ENCODE measurements at places on chromosomes 5 and 9.

- DNase-seq, result no peak
Measured at GRCh38 chr5:72624641-72625236, 117.5 kb upstream of the ZNF366 start.

GRCh38 chr9:80177949-80178480 is 606.2 kb downstream of the TLE4 start:
- DNase-seq, result no peak

DNA sequence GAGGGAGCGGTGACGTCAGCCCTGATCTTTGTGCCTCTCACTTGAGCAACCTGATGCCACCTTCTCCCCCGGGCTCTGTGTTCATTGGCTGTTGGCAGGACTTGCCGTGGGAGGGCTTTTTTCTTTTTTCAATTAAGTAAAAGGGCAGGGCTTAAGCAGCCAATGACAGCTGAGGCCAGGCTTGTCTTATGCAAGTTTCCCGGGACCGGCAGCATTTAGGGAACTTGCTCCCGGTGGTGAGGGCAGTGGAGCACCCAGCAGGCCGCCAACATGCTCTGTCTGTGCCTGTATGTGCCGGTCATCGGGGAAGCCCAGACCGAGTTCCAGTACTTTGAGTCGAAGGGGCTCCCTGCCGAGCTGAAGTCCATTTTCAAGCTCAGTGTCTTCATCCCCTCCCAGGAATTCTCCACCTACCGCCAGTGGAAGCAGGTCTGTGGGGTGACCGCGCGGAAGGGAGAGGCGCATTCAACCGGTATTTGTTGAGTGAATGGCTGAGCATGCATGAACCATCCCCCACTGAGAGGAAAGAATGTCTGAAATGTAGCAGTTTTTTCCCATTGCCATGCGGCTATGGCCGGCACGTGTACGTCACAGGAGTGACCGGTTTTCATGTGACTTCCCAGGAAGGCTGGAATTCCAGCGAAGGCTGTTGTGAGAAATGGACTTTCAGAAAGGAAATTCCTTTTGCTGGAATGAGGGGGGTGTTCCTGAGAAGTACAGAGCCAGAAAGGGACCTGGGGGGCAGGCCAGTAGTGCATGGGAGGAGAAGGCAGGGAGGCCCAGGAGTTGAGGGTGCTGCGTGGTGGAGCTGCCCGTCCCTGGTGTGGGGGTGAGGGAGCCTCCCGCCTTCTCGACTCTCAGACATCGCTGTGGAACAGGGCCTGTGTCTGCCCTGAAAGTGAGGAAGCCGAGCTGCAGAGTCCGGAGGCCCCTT is 29.0 kb downstream of the PTGES2 start:
- peak; percentile 94 for DNase-seq

DNA sequence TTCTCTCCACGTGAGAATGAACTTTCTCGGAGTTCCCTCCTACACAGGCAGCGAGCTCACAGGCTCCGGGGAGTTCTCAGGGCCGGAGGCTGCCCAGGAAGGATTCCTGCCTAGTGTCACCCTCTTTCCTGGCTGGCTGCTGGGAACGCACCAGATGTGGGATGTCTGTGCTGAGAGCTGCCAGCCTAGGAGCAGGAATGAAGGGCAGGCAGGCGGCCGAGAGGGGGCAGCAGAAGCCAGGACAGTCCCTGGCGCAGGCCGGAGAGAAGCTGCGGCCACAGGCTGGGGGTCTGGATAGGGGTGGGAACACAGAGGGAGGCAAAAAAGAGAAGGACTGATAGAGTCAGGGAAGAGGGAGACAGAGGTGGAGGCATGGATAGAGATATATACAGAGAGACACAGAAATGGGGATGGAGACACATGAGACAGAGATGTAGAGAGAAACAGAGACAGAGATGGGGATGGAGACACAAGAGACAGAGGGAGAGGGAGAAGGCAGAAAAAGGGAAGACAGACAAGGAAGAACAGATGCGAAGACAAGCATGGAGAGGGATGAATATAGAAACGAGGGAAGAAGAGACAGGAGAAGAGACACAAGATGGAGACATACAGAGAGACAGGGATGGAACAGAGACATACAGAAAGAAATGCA is 25.3 kb upstream of the ENHO start:
- DNase-seq, result peak; percentile 86

GRCh38 chr9:124384846-124385245 is 30.4 kb downstream of the PSMB7 start:
- DNase-seq, result no peak

DNA sequence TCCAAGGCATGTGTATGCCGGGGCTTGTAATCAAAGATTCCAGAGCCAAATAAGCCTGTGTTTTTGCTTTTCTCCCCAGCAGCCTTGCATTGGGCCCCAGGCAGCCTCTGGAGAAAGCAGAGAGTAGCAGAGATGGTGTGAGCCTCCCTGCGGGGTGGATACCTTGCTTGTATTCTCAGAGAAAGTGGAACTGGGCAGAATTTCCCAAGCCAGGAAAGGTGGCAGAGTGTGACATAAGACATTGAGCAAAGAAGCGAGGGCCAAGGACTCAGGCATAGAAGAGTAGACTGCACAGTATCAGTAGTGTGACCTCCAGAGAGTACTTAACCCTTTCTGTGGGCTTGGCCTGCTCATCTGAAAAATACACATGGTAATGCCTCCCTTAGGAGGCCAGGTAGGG is 1.6 kb upstream of the GSN start:
- DNase-seq, result no peak

DNA sequence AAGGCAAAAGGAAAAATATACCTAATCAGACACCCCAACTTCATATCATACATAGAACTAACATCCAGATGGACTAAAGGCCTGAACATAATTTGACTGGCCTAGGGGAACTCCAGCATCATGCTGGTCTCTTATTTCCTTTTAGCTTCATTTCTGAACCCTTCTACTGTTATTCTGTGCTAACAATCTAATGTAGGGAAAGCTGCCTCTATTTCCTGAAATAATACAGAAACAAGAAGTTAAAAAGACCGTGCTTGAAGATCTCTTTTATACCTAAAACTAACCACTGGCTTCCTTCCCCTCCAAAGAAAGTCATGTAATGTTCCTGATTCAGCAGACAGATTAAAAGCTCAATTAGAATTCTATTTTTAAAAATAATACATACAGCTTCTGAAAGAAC is 36.7 kb downstream of the LPAR1 start:
- no peak for DNase-seq

DNA sequence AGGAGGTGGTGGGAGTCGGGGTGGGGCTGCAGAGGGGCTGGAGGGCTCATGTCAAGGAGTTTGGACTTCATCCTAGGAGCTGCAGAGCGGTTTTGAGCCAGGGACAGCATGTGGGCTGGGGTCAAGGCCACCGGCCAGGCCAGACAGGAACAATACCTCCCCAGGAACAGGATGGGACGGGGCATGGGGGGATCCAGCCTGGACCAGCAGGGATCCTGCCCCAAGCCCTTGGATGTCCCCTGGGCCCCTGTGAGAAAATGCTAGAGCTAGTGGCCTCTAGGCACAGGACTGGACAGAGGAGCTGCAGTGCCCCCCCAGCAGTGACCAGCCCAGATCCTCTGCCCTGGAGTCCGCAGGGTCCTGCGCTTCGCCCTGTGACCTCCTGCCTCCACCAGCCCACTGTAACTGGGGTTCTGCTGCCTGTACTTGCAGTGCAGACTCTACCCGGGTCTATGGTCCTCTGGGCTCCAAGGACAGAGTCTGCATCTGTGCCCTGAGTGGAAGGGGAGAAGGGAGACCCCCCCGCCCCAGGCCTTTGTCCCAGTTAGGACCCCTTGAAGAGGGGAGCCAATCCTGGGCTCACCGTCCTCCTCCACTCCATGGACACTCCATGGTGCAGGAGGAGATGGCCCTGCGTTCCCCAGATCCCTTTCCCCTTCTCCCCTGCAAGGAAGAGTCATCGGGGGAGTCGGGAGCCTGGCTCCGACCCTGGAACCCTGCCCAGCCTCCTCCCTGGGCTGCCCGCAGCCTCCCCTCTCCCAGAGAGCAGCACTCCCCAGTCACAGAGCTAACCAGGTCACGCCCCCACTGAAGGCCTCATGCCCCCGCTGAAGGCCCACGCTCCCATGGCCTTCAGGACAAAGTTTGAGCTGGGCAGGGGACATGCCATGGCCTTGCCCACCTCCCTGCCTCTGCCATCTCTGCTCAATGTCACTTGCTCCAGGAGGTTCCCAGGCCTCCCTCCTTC is 3.0 kb upstream of the MXD3 start:
- DNase-seq, result no peak

GRCh38 chr5:67515020-67515689 is 318.6 kb upstream of the CD180 start:
- DNase-seq, result no peak

- DNase-seq, result no peak
Measured at GRCh38 chr5:96729156-96729555, 67.0 kb downstream of the CAST start.

Measured in Right ventricle myocardium superior (tissue), 1 donor.